ENCODE measurements at places on chromosomes 16 and 17.

DNA sequence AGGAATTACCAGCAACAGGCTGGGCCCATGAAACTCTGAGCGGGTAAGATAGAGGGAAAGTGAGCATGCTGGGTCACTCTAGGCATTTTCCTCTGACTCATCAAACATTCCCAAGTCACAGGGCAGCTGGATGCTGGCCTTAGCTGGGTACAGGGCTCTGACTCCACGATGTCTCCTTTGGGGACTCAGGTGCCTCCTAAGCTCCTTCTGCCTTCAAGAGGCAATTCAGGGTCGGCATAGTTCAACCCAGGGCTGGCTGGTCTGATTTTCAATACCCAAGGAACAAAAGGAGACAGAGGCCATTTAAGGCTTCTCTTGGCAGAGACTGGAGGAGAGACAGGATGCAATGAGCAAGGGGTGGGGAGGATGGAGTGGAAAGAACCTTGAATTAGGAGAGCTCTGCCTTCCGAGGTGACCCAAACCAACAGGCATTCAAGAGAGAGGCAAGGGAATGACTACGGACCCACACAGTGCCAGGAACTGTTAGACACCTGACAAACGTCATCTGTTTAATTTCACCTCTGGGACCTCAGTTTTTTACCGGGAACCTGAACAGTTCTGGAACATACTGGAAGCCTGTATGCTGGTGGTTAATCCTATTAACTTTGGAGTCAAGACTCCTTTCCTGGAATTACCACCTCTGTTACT is 910 bp downstream of the WBP2 start:
- DNase-seq, result no peak

- DNase-seq, result peak; percentile 88
Measured at GRCh38 chr16:14529010-14529669, 100.9 kb downstream of the PARN start.

GRCh38 chr16:47815655-47816054 is 340.1 kb downstream of the ABCC12 start:
- DNase-seq, result no peak

DNA sequence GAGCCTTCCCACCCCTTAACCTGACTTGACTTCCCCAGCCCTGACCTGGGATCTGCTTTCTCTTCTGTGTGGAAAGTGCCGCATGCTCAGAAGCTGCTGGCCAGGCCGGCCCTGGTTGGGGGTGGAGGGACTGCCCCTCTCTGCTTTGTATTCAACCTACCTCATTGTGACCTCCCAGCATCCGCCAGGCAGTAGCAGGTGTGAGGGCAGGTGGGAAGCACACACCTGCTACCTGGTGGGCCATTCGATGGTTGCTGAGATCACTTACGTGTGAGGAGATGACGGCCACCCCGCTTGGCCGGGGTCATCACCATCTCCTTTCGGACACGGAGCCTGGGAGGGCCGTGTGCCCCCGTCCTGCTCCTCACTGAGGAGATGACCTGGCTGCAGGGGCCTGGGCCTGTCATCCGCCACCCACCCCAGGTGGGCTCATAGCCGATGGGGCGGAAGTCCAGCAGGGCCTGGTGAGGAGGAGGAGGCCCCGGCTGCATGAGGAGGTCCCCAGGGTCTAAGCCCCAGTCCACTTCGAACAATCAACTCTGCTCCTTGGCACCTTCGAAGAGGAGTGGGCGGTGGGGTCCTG is 7.1 kb downstream of the CPNE7 start:
- no peak for DNase-seq

DNA sequence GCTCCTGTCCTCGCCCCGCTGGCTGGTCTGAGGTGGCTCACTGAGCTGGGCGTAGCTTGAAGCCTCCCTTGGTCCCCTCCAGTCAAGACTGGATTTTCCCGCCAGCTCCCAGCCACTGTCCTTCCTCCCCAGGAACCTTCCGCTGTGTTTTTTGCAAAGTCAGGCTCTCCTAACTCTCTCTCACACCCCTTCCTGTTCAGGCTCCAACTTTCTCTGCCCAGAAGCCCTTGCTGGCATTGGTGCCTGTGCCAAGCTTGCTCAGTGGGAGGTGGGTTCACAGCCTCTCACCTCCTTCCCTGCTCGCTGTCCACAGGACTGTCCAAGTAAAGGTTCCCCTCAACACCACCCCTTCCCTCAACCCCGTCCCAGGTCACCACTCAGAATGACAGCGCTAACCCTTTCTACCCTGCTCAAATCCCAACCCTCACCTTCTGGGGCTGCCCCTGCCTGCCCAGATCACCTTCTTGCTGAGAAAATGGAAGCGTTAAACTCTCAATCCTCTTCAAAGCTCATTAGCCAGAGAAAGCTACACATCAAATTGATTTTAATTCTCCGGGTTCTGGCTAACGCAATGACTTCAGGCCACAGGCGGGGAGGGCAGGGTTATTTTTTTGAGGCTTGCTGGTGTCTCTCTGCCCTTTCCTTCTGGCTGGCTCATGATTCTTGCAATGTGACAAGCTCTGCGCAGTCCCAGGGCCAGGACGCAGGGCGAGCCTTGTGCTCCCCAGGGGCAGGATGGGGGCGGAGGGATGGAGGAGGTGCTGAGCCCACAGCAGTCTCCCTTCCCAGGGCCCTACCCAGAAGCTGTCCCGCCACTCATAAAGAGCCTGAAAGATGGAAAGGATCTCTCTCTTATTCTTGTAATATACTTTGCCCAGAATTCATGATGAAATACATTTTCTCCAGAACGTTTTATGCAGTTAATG is 357.2 kb upstream of the TNRC6C start:
- DNase-seq, result no peak

GRCh38 chr16:11452746-11453389 is 107.6 kb downstream of the RMI2 start:
- no peak for DNase-seq

DNA sequence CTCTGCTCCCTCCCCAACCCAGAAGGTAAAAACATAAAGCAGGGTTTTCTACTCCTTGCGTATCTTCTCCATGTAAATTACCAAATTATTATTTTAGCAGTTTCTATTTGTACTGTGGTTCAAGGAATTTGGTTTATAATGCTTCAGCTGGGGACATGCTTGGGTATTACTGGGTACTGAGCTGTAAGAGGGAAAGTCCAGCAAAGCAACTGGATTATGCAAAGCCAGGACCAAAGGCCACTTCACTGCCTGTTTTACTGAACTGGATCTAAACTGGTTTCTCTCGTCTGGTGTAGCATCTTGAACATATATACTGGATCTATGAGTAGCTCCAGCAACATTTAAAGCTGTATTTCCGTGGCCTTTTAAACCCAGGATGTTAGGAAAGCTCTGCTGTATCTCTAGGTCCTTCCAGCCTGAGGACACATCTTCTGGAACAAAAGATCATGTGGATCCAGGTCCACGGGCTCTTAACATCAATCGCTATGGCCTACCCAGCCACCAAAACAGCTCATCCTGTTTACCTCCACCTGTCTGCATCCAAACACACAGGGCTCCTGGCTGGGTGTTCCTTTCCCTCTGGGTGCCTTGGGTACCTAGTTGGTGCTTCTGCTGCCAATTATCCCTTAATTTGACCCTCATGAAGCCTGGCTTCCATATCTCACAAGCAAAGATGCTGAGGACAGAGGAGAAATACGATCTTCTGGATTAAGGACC is 7.2 kb downstream of the PMP22 start:
- DNase-seq, result no peak

DNA sequence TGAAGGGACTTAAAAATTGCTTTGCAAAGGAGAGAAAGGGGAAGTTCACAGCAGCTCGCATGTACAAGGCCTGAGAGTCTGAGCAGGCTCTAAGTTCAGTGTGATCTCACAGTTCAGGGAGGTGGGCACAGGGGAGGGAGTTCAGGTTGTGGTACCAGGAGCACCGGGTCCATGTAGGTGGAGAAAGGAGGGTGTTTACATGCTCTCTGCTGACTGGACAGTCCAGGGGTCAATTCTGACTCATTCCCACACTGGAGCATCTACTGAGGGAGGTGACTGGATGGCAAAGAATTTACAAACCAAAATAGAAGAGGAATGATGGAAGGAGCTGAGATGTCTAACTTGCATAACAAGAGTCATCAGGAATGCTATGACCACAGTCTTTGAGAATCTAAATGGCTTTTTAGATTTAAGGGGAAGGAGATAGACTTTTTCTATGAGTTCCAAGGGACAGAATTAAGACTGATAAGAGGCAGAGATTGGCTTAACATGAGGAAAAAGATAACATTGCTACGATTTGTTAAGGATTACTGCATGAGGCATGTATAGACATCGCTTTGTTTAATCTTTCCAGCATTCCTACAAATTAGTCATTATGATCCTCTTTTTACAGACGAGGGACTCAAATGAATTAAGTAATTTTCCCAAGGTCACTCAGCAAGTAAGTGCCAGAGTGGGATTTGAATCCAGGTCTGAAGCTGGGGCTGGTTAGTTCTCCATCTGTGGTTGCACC is 29.9 kb downstream of the MIS12 start:
- DNase-seq, result no peak

GRCh38 chr16:65010125-65010524 is 111.7 kb downstream of the CDH11 start:
- no peak for DNase-seq

DNA sequence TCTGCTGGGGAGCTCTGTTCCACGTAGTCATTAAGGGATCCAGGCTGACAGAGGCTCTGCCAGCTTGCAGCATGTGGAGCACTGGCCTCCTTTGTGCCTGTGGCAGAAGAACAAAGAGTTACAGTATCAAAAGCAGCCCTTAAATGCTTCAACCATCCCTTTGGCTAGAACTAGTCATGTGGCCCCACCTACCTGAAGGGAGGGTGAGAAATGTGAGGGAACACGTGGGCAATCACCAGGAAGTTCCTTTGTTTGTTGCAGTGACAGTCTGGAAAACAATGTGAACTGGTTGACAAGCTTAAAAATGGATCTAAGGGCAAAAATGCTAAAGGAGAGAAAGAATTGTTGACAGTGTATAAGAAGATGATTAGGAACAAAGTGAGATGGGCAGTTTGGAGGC is 290.4 kb upstream of the HSBP1 start:
- DNase-seq, result no peak

Data from erythroblast (primary cell).